ENCODE measurements at places on chromosomes 5 and 9.

DNA sequence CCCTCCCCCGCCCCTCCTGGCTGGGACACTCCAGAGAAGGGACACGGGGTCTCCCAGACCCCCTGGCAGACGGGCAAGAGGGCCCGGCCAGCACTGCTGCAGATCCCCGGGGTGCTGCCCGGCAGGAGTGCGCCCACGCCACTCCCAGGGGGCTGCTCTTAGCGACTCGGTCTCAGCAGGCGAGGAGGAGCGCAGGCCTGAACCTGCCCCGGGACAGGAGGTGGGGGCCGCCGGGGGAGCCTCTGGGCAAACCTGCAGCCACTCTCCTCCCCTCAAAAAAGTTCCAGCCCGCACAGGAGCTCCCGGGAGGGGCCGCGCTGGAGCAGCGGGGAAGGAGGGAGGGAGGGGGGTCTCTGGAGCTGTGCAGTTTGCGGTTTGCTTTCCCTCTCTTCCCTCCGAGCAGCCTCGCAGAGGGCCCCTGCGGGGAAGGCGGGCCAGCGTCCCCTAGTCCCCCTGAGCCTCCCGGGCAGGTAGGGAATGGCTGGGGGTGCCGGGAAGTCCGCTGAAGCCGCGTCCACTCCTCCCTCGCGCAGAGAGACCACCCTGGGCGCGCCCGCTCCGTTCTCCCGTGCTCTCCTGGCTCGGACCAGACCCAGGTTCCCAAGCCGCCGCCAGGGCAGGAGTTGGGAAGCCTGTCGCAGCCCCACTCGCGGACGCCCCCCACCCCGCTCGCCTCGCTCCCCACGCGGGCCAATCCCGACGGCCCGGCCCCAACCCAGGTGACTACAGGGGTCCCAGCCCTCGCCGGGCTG lies 44.2 kb downstream of the NACC2 start:
- peak; percentile 16 for DNase-seq

DNA sequence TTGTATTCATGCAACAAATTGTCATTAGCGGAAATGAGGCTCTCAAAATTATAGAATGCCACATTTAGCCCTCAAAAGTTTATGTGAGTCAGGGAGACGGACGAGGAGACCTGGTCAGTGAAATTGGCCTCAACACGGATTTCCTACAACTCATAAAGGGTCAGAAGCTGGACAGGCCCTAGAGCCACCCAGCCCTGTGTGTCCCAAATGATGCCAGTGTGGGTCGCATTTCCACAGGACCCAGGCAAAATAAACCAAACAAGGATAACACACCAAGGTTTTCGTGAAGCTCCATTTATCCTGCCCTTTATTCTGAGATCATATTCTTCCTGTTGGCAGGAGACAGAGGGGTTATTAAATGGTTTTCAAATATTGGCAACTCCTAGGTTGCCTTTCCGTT lies 72.0 kb upstream of the COL5A1 start:
- no peak for DNase-seq

DNA sequence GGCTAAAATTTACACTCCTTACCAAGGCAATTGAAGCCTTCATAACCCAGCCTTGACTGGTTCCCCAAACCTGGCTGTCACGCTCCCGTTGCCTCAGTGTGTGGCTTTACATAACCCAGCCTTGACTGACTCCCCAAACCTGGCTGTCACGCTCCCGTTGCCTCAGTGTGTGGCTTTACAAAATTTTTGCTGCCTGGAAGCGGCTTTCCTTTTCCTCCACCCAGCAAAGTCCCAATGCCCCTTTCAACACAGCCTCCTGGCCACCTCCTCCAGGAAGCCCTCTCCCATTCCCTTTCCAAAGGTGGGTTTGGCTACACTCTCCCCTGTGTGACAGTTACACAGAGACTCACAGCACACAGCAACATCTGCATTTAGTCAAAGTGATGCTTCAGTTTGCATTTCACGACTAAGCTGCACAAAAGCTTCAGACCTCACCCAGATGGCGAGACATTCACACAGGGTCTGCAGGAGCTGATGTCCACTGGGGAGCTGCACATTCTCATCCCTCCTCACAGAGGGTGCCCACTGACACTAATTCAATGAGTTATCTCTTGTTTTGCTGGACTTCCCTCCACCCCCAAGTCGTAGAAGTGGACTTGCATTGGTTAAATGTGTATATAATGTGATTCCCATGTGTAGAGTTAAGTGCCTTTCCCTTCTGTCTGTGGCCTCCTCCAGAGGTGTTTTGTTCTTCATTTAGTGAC lies 156.6 kb upstream of the PHYKPL start:
- DNase-seq, result no peak

DNA sequence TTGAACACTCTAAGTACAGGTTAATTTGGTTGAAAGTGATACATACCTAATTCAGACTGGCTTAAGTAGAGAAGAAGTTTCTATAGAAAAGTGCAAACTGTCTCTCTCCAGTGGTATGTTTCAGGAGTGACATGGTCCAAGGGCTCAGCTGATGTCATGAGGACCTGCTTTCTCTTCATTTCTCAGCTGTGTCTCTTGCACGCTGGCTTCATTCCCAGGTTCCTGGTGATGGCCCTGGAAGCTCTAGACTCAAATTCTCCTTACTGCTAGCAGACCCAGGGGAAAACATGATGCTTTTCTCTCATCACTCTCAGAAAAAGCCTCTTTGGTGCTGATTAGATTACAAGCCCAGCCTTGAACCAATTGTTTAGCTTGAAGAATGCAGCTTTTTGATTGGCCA lies 211.9 kb upstream of the CLINT1 start:
- no peak for DNase-seq

- no peak for DNase-seq
These were observed 131.1 kb downstream of the CHSY3 start for GRCh38 chr5:130035388-130035787.

GRCh38 chr5:57696825-57697570 lies 214.4 kb upstream of the ACTBL2 start:
- DNase-seq, result peak; percentile 47

DNA sequence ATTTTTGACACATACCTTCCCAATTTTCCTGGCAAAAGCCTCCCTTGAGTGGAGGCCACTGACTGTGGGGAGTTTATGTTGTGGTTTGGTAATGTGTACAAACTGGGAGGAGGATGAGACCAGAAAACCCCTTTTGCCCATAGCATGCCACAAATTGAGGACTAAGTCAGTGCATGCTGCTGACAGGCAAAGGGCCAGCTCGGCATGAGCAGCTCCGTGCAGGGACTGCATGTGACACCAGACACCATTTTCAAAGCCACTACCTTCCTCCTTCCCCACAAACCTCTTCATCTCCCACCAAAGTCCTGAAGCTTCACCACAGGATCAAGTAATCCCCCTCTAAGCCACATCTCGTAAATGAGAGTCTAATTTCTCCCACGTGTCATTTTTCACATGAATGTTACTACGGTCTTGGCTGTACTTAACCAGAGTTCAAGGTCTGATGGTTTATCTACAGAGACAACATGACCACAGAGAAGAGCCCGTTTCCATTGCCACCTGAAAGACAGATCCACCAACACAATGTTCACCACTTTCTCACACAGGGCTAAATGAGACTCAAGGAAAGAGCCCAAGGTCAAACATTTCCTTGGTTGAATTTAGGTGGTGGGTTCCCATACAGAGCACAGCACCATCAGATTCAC lies 106.5 kb downstream of the NFIB start:
- no peak for DNase-seq

DNA sequence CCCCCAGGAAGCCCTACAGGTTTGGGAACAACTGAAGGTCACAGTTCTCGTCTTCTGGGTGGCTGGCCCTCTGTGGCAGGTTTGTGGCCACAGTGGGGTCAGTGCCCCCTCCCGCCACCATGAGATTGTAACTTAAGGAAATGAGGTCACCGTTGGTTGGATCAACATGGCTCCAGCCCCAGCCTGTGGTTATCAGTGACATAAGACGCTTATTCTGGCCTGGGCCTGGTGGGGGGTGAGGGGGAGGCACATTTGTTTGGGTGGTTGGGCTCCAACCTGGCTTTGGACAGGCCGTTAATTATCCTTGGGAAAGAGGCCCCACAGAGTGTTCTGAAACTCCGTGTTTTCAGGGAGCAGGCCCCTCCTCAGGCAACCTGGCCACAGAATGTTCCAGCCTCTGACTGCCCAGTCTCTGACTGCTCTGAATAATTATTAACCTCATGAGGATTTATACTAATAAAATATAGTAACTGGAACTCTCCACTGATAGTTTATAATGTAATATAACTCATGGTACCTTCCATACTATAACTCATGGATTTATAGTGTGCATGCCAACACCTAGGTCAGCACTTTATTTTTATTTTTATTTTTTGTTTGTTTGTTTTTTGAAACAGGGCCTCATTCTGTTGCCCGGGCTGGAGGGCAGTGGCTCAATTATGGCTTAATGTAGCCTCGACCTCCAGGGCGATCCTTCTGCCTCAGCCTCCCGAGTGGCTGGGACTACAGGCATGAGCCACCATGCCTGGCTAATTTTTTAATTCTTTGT lies 58.0 kb upstream of the RPL26L1 start:
- DNase-seq, result peak; percentile 98

DNA sequence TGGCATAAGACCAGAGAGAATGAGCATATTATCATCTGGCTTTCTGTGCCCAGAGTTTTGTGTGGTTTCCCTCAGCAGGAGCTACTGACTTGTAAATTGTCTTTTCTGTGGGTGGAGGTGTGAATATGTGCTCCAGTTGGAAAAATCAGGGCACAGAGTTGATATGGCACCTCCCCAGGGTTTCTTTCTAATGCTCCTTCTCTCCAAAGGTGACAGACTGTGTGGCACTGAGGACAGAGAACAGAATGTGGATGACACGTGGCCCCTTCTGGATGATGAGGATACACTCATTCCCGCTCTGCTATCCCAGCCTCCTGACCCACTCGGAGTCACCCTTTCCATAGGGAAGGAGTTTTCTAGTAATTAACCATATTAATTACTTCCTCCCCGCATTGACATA lies 221.0 kb downstream of the ICE1 start:
- DNase-seq, result no peak

- peak; percentile 37 for DNase-seq
These were observed 69.5 kb upstream of the GARNL3 start for GRCh38 chr9:127194881-127195713.

- no peak for DNase-seq
These were observed 457.6 kb upstream of the ACTBL2 start for GRCh38 chr5:57940236-57940635.

DNA sequence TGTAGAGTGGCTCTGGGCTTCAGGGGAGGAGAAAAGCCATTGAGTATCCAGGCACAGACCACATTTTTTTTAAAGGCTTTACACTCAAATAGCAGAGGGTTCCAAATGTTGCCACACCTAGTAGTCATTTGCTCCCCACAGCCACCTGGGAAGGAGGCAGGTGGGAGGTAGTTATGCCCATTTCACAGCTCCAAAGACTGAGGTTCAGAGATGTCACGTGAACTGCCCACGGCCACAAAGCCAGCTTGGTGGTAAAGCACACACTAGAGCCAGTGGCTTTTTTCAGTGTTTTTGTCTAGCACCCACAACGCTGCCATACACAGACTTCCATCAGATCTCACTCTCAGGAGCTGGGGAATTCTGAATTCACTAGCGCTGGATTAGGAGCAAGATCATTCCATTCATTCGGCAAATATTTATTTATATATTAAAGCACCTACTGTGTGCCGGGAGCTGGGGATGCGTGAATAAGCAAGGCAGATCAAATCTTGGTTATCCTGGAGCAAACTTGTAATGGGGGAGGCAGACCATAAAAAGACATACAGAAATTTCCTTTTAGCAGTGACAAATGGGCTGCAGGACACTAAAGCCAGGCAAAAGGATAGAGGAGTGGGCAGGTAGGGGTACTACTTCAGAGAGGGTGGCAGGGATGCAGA lies 7.4 kb downstream of the WHRN start:
- no peak for DNase-seq

DNA sequence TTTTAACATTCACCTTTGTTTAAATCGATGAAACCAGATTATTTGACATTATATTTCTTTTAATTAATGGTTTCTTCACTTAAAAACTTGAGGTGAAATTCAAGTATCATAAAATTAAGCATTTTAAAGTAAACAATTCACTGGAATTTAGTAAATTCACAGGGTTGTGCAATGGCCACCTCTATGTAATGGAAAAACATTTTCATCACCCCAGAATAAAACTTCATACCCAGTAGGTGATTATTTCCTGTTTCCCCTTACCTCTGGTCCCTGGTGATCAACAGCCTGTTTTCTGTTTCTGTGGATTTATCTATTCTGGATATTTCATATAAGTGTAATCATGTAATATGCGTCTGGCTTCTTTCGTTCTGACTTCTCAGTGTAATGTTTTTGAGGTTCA lies 27.2 kb downstream of the HSPA4 start:
- no peak for DNase-seq

DNA sequence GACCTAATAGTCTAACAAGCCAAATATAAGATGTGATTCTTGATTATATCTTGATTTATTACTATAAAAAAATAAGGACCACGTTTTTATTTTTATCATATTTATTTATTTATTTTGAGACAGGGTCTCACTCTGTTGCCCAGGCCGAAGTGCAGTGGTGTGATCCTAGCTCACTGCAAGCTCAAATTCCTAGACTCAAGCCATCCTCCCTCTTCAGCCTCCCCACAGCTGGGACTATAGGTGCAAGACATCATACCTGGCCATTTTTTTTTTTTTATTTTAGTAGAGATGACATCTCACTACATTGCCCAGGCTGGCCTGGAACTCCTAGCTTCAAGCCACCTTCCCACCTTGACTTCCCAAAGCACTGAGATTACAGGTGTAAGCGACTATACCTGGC lies 61.0 kb upstream of the LARP1 start:
- no peak for DNase-seq

- peak; percentile 8 for DNase-seq
These were observed 150.6 kb upstream of the ACOT12 start for GRCh38 chr5:81544351-81545018.

GRCh38 chr9:135218331-135219225 lies 131.1 kb downstream of the OLFM1 start:
- no peak for DNase-seq

DNA sequence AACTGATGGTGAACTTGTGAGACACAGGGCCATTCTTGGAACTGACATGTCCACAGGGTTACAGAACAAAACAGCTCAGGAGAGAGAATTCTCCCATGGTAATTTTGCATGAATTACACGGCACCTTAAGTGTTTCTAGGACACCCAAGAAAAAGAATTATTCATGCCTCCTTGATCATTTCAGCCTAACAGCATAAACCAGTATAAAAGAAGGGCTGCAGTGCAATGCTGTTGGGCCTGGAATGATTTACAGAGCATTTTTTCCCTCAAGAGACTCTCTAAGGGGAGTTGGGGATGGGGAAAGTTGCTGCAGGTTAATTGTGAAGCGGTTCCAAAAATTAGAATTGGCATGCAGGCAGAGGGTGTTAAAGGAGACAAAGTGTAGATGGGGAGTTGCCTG lies 136.4 kb upstream of the FBXL7 start:
- DNase-seq, result no peak

DNA sequence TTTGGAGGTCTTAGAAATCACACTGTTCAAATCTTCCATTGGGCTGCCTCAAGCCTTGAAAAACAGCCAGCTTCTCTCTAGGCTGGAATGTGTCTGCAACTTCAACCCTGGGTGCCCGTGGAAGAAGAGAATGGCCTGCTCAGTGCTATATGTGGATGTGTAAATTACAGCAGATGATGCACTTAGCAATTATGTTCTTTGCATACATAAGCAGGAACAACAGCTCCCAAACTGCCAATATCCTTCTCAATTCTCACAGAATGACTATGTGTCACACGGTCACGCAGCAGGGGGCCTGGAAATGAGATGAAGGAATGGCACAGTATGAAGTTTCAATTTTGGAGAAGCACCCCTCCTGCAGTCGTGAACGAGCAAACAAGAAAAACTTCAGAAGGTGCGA lies 175.2 kb upstream of the SMARCA2 start:
- DNase-seq, result no peak
